Head of caudate nucleus (tissue), 42 donors: ENCODE measurements at places on chromosomes 2 and 18.

DNA sequence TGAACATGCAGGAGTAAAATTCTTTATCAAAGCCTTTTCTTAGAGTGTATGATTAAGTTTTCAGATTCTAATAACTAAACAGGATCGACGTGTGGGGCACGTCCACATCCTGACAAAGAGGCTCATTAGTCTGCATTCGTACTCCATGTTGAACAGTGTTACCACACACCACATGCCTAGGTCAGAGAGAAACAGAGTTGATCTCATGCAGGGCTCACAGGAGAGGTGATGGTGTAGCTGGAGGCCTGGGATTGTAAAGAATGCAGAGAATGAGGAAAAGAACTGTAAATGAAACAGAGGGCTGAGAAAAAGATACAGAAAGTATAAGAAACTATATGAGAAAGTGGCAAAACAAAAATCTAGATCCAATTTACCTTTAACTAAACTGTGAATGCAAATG, 632.5 kb downstream of the BCL11A start:
- no peak for DNase-seq

GRCh38 chr18:59024829-59025228, 114.9 kb upstream of the SEC11C start:
- DNase-seq = no peak

DNA sequence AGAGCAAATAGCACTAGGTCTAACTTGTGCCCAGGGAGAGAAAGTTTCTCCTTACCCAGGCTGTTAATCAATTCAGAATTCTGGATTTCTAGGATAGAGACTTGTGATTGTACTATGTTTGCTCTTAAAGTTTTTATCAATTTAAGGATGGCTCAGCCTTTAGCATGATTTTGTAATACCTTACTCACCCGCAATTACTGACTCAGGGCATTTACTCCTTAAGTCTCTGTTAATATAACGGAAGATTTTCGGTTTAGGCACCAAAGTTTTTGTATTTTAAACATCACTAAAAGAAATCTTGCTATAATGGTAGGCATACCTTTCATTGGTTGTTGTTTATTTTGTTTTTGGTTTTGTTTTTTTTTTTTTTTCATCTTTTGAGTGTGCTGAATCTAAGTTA, 358.2 kb downstream of the RBM43 start:
- no peak for DNase-seq

DNA sequence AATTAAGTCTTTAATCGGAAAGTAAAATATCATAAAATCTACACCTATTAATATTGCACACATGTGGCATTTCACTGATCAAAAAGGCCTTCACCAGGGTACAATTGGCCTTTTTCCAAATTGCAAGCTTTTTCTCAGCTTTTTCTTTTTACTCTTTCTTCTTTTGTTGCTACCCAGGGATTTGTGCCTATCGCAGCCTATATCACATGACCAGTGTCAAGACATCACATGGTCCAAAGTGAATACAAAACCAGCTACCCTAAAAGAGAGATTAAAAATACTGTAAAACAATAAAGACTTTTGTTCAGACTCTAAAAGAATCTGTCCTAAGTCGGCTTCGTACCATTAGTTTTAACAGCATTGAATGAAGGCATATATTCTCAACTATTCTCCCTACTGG, 15.0 kb upstream of the OTX1 start:
- no peak for DNase-seq

- no peak for DNase-seq
Observed at GRCh38 chr2:204180649-204181048, 244.1 kb downstream of the ICOS start.

GRCh38 chr2:105407946-105408743, 9.3 kb upstream of the FHL2 start:
- DNase-seq = no peak

DNA sequence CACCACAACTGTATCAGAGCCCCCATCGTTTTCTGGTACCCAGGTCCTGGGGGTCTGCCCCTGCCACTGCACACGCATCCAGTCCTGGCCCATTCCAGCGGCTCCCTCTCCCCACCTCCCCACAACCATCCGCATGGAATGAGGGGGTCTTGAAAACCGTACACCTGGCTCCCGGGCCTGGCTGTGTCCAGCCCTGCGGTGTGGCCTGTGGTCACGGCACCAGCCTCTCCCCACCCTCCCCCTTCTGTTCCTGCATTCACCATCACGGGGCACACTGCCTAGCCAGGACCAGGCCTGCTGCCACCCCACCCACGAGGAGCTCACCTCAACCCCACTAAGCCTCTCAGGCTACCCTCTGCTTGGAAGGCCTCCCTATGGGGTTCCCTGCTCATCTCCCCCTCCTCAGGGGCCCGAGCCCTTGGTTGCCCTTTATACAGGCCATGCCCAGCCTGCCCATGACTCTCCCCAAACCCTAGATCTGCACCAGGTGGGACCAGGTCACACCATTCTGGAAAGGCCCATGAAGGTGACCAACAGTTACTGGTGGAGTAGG, 11.4 kb downstream of the GPR35 start:
- no peak for DNase-seq

DNA sequence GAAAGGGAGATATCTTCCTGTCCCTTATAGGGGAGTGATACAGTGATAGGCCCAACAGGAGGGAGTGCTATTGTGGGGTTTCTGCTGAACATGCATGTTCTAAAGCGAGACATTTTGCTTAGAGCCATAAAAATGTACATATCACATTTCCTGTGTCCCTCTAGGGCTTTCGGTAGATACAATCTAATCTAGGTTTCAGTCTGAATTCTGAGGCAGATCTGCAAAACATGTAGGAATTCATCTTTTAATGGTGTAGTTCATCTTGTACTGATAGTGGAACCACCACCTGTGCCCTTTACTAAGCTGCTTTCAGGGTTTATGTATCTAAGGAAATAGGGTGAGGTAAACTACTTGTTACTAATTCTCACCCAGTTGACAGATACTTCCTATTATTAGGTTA, 73.8 kb downstream of the SPTBN1 start:
- no peak for DNase-seq

DNA sequence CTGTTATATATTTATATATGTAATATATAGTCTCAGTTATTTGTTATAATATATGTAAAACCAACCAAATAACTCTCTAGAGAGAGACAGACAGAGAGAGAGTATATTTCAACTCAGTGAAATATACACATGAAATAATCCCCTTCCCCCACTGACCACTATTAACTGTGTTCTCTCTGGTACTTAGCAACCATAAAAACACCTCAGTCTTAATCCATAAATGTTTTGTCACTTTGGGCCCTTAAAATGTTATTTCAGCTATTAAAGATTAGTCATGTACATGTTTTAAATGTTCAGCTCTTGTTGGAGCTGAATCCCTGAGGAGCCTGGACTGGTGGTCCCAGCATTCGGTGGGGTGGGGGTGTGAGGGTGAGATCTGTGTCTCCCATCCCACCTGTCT, 122.2 kb upstream of the MAP3K20 start:
- DNase-seq = no peak

DNA sequence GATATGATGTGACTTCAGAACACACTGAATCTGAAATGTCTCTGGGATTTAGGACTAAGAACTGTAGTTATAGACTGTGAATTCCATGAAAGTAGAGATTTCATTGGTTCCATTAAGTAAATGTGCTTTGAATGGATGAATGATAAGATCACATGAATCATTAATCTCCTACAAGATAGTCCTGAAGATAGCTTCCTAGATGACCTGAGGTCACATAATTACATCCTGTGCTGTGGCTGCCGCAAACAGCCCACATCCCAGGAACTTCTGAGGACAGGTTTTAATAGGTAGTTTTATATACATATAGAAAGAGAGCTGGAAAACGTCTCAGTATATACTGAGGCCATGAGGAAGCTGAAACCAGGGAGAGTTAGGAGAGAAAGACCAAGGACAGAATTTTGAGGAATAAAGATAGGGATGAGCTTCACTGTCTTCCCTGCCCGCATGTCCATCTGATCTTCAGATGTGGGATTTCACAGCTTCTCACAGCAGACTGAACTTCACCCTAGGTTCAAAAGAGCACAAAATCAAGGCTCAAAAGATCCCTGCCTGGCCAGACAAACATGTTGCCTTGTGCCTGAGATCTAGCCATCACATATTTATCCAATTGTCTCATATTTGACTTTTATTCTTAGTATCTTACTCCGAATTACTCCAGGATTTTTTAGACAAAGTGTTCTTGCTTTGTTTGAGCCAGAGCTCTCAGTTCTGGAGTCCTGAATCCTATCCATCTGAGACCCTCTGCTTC, 188.2 kb downstream of the IRS1 start:
- DNase-seq = no peak

DNA sequence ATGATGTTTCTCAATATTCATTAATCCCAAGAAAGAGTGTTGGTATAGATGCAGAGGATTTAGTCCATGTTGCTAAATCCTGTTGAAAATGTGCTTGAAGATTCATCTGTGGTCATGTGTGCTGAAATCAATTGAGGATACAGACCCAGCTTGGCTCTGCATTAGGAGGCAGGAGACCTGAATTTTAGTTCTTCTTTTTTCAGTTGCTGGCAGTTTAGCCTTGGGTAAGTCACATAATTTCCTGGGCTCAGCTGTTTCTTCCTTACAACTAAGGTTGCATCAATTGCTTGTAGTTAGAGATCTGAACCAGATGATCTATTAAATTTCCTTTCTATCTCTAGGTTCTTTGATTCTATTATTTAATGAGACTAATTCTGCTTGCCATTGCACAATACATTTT, 54.4 kb downstream of the SETBP1 start:
- no peak for DNase-seq

- no peak for DNase-seq
Observed at GRCh38 chr18:41940506-41941215, 14.4 kb upstream of the PIK3C3 start.
